Keratinocyte (primary cell): ENCODE measurements at places on chromosomes 12 and 14. TPM values are rescaled to one million over a fixed set of nuclear protein-coding genes. Genes with fewer than 3 reads are reported as not detected.

The ST8SIA1 gene
- polyA plus RNA-seq = 0.46 to 0.75 TPM (median 0.50 TPM) in 3 replicates

The KRT74 gene
- 0.10 to 0.36 TPM (median 0.17 TPM) in 3 replicates for polyA plus RNA-seq

The CHURC1 gene
- 65.4 to 126 TPM (median 74.8 TPM) in 3 replicates for polyA plus RNA-seq

- DNase-seq = no peak
These were observed 2.9 kb upstream of the COL2A1 start for GRCh38 chr12:48007206-48007605.

DNA sequence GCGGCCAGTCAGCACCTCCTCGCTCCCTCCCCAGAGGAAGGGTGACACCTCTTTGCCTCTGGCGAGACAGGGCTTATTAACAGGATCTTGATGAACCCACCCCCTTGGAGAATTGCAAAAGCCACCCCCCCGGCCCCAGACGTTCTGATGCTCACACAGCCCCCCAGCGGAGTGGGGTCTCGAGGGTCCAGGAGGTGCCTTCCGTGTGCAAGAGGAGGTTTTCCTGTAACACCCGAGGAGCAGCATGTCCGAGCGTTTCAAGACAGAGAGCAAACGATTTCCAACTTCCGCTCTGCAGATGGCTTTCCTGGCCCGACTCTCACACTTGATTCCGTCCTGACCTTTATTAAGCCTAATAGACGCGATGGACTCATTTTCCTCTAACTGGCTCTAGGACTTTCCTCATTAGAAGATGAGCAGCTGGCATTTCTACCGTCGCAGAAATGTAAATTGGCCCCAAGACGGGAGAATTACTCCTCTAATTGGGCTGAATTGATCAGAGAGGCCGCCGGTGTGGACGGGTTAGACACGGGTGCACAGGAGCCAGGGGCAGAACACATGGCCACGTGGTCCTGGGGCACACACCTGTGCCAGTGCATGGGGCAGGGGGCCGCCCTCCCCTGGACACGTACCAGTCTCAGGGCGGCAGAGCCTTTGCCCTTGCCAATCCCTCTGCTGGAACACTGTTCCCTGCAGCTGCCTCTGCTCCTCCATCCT, 84.4 kb downstream of the NOC4L start:
- no peak for DNase-seq

DNA sequence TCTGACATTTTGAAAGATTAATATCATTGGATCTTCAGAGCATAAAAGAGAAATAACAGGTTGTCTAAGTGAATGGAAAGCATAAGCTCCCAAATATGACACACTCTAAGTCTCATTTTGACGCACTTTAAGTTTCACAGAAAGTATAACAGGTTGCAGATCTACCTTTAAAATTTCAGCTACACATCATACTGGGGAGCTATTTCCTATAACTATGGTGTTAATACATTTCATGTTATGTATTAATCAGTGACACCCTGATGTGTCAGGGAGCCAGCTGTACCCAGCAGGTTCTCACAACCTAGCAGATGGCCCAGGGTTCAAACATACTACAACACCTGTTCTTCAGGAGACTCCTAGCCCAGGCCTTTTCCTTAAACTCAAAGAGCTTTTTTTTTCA, 31.1 kb upstream of the TMX1 start:
- DNase-seq = no peak

- DNase-seq = no peak
These were observed 154.8 kb downstream of the PTCSC3 start for GRCh38 chr14:36021591-36022320.

GRCh38 chr14:22184157-22184829, 404.7 kb downstream of the DAD1 start:
- no peak for DNase-seq
